ENCODE measurements at places on chromosomes 1 and 21. TPM values are rescaled to one million over a fixed set of nuclear protein-coding genes. Genes with fewer than 3 reads are reported as not detected.

DNA sequence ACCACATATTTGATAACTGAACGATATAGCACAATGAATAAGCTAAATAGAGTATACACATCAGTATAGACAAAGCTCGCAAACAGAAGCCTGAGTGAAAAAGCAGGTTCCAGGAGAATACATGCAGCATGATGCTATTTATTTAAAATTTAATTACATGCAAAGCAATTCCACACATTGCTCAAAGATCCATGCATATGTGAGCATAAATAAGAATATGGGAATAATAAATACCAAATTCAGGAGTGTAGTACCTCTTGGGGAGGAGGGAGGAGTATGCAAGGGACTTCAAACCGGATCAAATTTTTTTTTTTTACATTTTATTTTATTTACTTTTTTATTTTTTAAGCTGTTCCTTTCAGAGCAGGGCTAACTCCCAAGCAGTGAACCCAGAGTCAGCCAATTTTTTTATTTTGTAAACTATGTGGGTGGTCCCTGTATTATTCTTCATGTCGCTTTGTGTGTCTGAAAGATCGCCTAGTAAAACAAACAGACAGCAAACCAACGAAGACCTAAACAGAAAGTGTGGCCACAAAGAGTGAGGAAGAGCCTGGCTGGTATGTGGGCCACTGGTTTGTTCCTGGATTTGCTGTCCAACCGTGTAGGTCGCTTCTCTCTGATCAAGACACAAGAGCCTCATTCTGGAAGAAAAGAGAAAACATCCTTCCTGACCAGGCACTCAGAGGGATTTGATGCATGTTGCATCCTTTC, 4.2 kb upstream of the SHISAL2A start:
- no peak overlapping the region for H3K4me3 ChIP-seq
- no peak for DNase-seq
- H3K27me3 ChIP-seq: peaks cover 8% of the 10 kb centered on the region
- no peaks in the 10 kb centered on the region for H3K36me3 ChIP-seq
- peaks cover 2% of the 10 kb centered on the region for H3K4me1 ChIP-seq

The ITPKB gene
- total RNA-seq: 0.34 TPM

DNA sequence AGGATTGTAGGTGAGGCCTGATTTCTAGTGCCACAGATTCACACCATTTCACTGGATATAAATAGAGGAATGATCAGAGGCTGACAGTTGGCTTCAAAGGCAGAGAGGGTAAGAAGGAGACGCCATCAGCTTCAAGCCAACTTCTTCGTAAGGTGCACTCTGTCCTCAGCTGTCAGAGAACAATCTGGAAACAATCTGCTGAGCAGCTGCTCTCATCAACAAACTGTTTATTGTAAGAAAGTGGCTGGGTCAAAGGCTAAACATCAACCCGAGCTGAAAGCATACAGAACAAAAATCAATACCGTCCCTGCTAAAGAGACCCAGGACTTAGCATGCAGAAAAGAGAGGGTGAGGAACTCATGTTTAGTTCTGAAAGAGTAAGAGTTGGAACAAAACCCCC, 48.2 kb downstream of the HLCS start:
- no peaks in the 10 kb centered on the region for H3K36me3 ChIP-seq
- H3K4me3 ChIP-seq: peak overlapping the region; percentile 34
- H3K4me1 ChIP-seq: peaks cover 43% of the 10 kb centered on the region
- peaks cover 5% of the 10 kb centered on the region for H3K27me3 ChIP-seq

The PALMD gene
- 5.1 TPM for total RNA-seq

- H3K36me3 ChIP-seq: no peaks in the 10 kb centered on the region
- no peak overlapping the region for H3K4me3 ChIP-seq
- H3K27ac ChIP-seq: peak overlapping the region; percentile 41
- no peaks in the 10 kb centered on the region for H3K27me3 ChIP-seq
- no peak for DNase-seq
Measured at GRCh38 chr1:225533238-225533637, 105.4 kb upstream of the LBR start.

- H3K4me3 ChIP-seq: peak overlapping the region; percentile 98
- H3K4me1 ChIP-seq: peaks cover 17% of the 10 kb centered on the region
- no peaks in the 10 kb centered on the region for H3K36me3 ChIP-seq
- H3K27me3 ChIP-seq: peaks cover 3% of the 10 kb centered on the region
- DNase-seq: no peak
- H3K27ac ChIP-seq: no peak overlapping the region
Measured at GRCh38 chr1:205228093-205228521, 361 bp downstream of the TMCC2 start.

The BTBD19 gene
- total RNA-seq: 5.9 TPM

The HLX gene
- total RNA-seq: 0.56 TPM

- no peaks in the 10 kb centered on the region for H3K36me3 ChIP-seq
- H3K4me3 ChIP-seq: no peak overlapping the region
- no peak for DNase-seq
Measured at GRCh38 chr1:71463144-71463543, 382.3 kb upstream of the ZRANB2 start.

GRCh38 chr1:207882692-207883091, 28.2 kb downstream of the CD34 start:
- H3K36me3 ChIP-seq: no peaks in the 10 kb centered on the region
- H3K27me3 ChIP-seq: no peaks in the 10 kb centered on the region
- H3K4me3 ChIP-seq: no peak overlapping the region
- H3K4me1 ChIP-seq: no peaks in the 10 kb centered on the region
- DNase-seq: no peak

The SH2D5 gene
- 1.2 TPM for total RNA-seq

The IVL gene
- total RNA-seq: not detected

DNA sequence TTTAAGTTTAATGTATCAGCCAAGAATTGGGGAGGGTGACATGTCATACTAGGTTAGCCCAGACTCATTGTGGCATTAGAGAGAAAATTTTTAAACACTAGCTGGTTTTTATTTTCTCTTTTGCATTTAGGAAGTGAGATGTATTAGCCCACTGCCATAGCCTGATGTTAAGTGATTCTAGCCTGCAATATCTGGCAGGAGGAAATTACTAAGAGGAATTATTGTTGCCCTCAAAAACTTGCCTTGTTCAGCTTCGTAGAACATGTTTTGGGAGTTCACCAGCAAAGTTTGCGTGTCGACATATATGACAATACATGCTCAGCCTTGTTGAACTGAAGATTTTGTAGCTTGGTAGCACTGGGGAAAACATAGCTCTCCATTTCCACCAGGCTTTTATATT, 12.5 kb downstream of the ADAM30 start:
- H3K27ac ChIP-seq: no peak overlapping the region
- H3K27me3 ChIP-seq: peaks cover 1% of the 10 kb centered on the region
- H3K4me3 ChIP-seq: no peak overlapping the region

GRCh38 chr21:45544449-45545235, 2.4 kb upstream of the SLC19A1 start:
- no peak overlapping the region for H3K27ac ChIP-seq
- H3K27me3 ChIP-seq: peaks cover 13% of the 10 kb centered on the region
- H3K4me3 ChIP-seq: no peak overlapping the region
- H3K4me1 ChIP-seq: peaks cover 3% of the 10 kb centered on the region
- DNase-seq: no peak

Data from glutamatergic neuron (in vitro differentiated cells).